NCI-H1694 treated with DMSO at 0.1 percent for 48 hours (cell line): ENCODE measurements at places on chromosomes 1 and 21.

DNA sequence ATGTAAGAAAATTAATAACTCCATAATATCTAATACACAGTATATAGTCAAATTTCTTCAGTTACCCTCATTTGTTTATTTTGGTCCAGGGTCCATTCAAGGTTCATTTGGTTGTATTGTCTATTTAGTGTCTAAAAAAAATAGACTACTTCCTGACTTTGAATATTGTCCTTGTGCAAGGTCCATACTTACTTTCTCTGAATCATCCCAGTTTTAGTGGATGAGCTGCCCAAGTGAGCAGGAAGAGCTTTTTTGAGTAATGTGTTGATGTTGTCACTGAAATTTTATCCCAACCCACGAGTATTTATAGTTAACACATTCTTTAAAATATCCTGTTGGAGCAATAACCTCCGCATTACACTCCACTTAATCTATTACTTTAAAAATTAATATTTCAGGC, 45.6 kb upstream of the FASLG start:
- no peak for DNase-seq

DNA sequence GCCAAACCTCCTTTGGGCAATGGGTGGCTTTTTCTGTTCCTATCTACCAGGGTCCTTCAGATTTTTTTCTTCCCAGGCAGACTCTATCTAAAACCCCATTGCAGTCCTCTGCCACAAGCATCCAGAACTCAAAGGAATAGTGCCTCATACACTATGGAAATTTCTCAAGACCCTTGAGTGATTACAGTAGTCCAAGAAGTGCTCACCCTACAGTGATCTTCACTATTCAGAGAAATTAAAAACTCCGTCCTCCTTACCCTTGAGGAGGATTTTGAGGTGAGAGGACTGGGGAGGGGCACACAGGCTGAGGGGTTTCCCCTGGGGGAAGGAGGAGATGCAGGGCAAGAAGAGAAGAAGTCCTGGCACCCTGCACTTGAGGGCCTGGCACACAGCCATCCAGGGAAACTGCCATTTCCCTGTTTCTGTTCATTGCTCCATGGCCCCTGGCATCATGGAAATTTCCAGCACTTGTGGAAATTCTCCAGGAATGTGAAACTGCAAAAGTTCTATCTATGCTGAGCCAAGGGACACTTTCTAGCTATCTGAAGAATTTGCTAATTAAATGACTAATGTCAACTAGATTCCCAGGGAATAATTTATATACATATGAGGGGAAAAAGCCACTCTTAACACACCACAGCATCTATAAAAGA, 102.5 kb upstream of the ATP1B1 start:
- DNase-seq: no peak

GRCh38 chr1:194277927-194278326, 1091.5 kb upstream of the B3GALT2 start:
- no peak for DNase-seq

GRCh38 chr21:45979141-45979631, 2.4 kb upstream of the COL6A1 start:
- no peak for DNase-seq

DNA sequence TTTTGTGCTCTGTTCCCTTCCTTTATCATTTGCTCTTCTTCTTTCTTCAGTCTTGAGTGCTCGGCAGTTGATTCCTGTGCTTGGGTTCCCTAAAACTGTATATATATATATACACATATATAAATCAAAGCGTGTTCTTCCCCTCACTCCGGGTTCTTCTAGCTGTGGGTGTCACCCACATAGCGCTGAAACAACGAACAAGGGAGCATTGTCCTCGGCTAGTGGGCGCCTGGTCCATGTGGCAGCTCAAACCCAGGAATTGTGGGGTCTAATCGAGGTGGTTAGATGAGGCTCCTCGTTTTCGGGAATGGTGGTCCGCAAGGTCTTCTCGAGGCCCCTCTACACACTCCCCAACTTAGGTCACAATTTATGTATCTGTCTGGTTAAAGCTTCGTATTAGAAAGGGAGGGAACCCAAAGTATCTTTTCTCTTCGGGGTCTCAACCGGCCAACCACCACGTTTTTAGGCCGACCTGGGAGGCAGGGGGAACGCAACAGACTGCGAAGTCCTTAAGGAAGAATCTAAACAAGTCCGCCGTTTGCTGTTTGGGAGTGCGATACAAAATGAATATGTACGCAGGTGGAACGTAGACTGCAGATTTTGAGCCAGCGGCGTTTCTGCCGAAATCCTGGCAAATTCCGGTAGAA, 504 bp upstream of the SDHC start:
- DNase-seq: no peak

DNA sequence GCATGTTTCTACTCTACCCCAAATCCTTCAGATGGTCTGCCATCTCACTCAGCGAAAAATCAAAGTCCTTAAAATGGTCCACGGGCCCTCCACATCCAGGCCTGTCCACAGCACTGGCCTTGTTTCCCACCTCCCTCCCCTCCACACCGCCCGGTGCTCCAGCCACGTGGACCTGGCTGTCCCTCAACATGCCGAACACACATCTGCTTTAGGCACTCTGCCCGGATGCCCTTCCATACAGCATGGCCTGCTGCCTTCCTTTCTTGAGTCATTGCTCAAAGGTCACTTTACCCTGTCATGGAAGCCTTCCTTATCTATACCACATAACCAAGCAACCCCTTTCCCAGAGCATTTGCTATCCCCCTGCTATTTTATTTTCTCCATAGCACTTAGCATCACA, 143.0 kb downstream of the DNM3 start:
- no peak for DNase-seq

DNA sequence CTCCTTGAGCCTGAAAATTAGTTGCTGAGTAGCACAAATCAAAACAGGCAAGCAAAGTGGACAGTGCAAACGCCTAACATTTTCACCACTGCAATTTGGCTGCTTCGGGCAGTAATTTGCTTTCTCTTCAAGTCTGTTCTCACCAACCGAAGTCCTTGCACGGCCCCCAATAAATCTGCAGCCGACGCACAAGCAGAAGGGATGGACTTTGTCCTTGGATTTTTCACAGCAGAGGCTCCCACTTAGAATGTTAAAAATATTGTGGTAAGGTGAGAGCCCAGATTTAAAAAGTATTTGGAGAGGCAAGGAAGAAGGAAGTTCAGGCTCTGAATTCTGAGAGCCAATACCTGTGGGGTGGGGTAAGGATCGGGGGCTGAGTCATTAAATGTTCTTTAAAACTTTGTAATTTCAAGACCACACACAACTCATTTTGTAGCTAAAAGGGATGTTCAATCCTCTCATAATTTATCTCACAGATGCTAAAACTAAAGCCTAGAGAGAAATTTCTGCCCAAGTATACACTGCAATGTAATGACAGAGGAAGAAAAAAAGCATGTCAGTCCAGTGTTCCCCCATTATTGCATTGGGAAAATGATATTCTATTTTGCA, 6.2 kb downstream of the CD247 start:
- DNase-seq: no peak

- no peak for DNase-seq
Measured at GRCh38 chr1:223784541-223784940, 61.2 kb downstream of the TP53BP2 start.

DNA sequence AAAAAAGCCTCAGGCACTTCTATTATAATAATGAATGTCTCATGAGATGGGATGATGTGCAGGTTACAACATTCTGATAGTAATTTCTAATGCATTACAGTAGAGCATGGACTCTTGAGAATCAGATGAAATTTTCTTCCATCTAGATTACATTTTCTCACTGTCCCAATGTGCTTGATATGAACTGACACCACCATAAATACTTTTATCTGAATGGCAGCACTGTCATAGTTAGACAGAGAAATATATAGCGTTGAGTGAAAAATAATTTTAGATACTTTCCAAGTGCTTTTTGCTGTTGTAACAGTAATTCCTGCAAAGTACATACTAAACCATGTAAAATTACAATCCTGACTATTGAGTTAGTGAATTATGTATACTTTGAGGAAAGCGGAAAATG, 630.1 kb downstream of the BRINP3 start:
- DNase-seq: no peak

DNA sequence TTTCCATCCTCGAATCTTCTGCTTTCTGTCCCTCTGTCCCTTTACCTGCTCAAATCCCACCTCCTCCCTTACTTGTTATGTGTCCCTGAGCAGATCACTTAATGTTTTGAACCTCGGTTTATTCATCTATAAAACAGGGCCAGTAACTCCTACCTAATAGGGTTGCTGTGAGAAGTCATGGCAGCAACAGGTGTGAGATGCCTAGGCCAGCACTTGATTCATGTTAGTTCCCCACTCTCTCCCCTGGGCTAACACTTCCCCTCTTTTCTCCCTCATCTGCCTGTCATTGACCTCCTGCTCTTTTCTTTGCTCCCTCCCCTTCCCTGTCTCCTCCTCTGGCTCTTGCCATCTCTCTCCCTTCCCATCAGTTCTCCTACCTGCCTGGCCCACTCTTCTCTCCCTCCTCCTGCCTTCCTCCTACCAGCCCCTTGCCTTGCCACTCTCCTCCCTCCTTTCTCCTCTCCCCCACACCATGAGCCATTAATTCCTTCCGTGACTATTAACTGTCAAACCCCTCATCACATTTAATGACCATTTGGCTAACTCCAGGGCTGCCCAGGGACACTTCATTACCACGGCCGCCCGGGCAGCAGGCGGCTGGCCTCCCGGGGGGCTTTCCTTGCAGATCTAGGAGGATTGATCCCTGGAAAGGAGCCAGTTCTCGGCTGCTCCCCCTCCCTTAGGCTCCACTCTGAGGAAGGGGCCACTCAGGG, 90.6 kb upstream of the CD1D start:
- DNase-seq: no peak

- no peak for DNase-seq
Measured at GRCh38 chr21:42338729-42339715, 11.8 kb downstream of the TFF2 start.

DNA sequence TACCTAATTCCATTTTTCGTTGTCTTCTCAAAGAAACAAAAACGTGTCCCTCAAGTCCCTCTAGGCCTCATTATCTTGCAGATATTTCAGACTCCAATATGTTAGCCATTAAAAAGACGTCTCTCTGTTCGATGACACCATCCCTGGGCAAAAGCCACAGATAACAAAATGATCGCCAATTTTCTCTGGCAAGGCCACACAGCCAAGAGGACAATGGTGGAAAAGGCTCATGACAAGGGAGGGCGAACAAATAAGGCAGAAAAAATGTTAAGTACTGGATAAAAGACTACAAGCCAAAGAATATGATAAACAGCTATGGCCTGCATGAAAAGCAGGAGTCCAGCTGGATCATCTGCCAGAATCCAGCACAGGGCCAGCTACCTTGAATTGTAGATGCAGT, 82.9 kb downstream of the TBX15 start:
- DNase-seq: no peak

GRCh38 chr1:58412071-58412580, 134.4 kb downstream of the OMA1 start:
- DNase-seq: no peak

DNA sequence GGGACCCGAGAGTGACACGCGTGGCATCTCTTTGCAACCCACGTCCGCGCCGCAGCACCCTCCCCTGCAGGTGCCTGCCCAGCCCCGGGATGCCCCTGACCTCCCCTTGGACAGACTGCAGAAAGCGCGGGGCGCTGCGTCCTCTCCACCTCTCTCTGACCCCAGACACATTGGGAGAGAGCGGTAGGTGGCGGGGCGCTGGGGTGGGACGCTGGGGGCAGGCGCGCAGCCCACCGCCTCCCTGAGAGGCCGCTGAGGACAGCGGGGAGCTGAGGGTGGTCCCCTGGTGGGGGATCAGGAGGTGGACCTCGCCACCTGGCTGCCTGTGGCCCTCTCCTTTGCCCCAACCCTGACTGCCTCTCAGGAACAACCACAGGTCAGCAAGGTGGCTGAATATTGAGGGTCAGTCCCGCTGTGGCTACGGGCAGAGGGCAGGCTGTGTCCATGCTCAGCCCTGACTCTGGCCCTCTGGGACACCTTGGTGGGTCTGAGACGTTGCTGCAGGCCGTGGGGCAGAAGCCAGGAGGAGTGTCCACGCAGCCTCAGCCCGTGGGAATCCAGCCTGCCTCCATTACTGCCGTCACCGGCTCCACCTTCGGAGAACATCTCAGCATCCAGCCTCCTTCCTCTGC, 761 bp upstream of the UBE2J2 start:
- DNase-seq: no peak

DNA sequence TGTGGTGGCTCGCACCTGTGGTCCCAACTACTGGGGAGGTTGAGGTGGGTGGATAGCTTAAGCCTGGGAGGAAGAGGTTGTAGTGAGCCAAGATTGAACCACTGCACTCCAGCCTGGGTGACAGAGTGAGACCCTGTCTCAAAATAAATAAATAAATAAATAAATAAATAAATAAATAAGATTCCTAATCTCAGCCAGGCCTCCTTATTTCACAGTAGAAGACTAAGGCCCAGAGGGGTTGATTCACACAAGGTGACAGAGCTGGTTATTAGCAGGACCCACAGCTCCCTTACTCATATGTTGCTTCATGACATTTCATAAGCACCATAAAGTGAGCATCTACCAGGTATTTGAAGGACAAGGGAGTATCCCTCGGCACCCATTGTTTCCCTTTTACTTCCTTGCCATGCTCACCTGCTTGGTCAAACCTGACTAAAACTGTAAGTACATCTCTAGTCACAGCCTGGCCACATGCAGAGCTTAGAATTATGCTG, 32.7 kb downstream of the ALG14 start:
- no peak for DNase-seq

- no peak for DNase-seq
Measured at GRCh38 chr1:57927003-57927402, 503.1 kb upstream of the DAB1 start.

GRCh38 chr1:203131548-203132200, 4.1 kb downstream of the ADORA1 start:
- DNase-seq: no peak

DNA sequence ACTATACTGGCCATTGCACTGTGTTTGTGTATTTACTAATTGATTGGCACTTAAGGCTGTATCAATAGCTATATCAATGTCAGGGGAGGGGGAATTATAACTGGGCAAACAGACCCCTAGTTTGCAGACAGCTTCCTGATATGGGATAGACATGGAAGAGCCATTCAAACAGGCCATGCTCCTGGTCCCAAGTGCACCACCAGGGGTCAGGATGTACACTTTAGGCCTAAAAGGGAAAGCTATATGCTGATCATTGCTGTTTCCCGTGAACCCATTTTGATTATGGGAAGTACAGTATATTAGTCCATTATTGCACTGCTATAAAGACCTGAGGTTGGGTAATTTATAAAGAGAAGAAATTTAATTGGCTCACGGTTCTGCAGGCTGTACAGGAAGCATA, 124.9 kb upstream of the BACE2 start:
- no peak for DNase-seq

DNA sequence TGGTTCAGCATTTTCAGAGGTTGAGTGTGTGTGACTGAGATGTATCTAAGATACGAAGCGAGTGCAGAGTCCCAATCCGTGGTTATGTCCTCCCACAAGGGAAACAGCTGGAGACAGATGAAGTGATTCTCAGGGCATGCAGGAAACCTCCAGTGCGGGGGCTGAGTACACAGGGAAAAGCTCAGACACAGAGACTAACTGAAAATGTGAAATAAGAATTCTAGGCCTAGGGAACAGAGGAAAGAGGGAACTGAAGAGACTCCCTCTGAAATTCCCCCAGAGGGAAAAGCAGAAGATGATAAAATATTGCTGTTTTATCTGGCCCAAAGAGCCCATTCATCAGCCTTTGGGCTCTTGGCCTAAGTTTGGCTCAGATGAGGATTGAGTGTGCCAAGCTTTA, 116.8 kb downstream of the LRRC53 start:
- DNase-seq: no peak
